ENCODE measurements at places on chromosomes 3 and 15. TPM values are rescaled to one million over a fixed set of nuclear protein-coding genes. Genes with fewer than 3 reads are reported as not detected.

SEMA5B gene
- under 0.01 TPM for total RNA-seq

IMPG2 gene
- 0.26 TPM for total RNA-seq

COL7A1 gene
- total RNA-seq: under 0.01 TPM

TMEM41A gene
- 7.0 TPM for total RNA-seq

IL17RB gene
- 0.13 TPM for total RNA-seq

MST1R gene
- total RNA-seq: 0.13 TPM

MNS1 gene
- 0.13 TPM for total RNA-seq

STARD9 gene
- total RNA-seq: 8.0 TPM

P3H2 gene
- 13.7 TPM for total RNA-seq

SLC15A2 gene
- under 0.01 TPM for total RNA-seq

SEMA3G gene
- 23.0 TPM for total RNA-seq

Data from dermis microvascular lymphatic vessel endothelial cell (primary cell).